ENCODE measurements at places on chromosomes 1 and 21.

DNA sequence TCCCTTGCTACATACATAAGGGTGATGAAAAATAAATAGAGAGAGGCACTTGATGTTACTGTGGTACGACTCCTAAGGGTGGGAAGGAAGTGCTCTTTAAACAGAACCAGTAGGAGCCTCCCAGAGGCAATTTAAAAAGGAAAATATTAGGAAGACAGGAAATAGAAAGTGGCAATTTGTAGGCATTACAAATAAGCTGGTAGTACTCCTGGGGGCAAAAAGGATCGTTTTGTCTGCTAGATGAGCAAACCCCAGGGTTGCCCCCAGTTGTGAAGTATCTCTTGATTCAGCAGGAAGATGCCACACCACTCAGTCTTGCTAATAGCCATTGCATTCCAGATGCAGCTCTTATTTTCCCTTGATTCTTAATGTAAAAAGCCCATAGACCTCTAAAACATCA is 303.0 kb downstream of the NTNG1 start:
- no peak for DNase-seq

DNA sequence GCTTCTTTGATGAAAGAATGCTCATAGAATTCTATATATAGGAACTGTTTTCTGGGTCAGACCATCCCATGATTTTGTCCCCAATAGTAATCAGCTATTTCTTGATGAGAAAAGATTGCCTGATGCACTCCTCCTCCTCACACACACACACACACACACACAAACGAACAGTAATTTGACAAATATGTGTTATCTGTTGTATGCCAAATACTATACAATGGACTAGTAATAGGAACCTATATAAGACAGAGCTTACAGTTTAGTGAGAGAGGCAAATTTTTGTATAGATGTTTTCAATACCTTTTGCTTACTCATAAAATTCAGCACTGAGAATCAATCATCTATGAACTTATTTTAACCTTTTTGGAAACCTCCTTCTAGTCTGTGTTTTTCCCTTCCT is 76.8 kb downstream of the PLA2G4A start:
- DNase-seq = no peak

DNA sequence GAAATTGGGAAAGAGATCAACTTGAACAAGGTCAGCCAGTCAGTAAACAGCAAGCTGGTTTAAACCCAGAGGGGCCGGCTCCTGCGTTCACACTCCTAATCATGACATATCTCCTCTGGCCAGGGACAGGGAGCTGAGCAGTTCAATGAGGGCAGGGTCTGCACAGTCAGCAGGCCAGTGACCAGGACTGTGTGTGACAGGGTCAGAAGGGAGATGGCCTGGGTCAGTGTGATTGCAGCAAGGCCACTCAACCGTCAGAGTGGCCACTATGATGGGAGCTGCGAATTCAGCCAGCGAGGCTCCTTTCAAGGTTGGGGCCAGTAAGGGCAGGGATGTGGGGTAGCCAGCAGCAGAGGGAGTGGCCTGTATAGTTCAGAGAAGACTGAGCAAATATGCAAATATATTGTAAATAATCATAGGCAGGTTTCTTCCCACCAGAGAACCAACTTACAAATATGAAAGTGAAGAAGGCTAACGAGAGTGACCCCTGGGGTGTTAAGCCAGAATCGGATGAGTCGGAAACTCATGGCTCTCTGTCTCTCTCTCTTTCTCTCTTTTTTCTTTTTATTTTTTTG is 20.0 kb downstream of the NOL9 start:
- DNase-seq = no peak

GRCh38 chr21:17989780-17990179 is 170.6 kb upstream of the C21orf91 start:
- no peak for DNase-seq

- no peak for DNase-seq
Observed at GRCh38 chr1:70033266-70033873, 172.0 kb downstream of the LRRC40 start.

All from GM12891 (cell line).